ENCODE measurements at places on chromosomes 6 and 20. TPM values are rescaled to one million over a fixed set of nuclear protein-coding genes. Genes with fewer than 3 reads are reported as not detected.

DNA sequence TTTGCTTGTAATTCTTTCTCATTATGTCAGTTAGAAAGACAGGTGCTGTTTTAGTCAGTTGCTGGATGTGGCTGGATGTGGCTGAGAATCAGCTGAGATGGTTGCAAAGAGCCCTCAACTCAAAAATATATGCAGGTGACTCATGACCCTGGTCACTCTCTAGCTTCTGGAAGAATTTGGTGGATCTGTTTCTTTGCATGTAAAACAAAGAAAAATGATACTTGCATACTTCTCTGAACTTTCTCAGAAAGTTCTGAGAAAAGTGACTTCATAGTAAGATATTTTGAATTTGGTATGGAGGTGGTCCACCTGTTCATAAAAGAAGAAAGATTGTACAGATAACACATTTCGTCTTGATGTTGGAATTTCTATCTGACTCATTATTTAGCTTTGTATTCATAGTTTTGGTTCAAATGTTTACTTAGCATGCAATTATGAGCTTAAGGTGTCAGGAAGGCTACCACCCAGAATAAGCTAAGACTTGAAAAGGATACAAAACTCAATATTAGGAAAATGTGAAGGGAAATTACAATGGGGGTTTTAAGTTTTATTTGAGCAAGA is 163.2 kb upstream of the OLIG3 start:
- DNase-seq, result no peak

ADGRF5 gene
- total RNA-seq, result not detected

DNA sequence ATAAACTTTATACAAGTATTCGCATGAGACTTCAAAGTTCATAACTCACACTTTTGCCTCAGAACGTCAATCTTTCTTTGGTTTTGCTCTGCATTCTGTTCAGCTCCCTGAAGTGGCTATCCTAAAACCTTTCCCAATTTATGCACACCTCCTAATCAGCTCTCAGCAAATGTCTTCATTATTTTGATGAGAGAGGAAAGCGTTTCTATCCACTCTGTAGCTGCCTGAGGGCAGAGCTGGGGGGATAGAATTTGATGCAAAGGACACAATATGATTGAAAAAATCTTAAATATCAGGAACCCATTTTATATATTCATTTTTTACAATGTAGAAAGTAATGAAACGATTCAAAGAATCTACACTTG is 66.8 kb downstream of the MOXD1 start:
- DNase-seq, result no peak

DNA sequence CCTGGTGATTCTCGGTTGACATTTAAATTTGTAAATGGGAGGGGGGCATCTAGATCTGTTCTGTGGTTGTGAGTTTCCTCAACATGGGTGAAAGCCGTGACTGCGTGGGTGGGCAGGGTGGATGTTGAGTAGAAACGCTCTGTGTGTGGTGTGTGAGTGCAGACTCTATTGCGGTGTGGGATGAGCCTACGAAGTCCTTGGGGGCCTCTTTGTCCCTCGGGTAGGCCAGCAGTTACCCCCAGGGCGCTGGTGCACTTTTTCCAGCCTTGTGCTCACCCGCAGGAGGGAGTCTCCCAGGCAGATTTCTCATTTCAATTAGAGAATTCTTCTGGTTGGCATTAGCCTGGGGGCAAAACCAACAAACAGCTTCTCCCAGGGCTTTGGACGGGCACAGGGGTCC is 10.6 kb downstream of the TOX2 start:
- DNase-seq, result no peak

DNA sequence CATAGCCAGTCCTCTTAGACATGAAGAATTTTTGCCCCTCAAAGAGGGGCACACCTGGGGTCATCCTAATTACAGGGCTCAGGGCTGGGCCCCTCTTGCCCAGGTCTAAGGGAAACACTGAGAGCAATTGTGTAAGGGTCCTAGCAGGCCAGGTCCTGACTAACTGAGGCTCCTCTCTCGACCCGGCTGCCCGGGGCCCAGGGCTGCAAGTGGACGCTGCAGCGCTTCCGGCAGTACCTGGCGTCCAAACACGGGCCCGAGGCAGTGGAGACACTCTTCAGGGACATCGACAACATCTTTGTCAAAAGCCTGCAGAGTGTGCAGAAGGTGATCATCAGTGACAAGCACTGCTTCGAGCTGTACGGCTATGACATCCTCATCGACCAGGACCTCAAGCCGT is 17.4 kb downstream of the PDRG1 start:
- DNase-seq, result no peak

CST4 gene
- total RNA-seq, result not detected

- DNase-seq, result no peak
These were observed 142.3 kb downstream of the TFAP2A start for GRCh38 chr6:10272591-10272990.

DNA sequence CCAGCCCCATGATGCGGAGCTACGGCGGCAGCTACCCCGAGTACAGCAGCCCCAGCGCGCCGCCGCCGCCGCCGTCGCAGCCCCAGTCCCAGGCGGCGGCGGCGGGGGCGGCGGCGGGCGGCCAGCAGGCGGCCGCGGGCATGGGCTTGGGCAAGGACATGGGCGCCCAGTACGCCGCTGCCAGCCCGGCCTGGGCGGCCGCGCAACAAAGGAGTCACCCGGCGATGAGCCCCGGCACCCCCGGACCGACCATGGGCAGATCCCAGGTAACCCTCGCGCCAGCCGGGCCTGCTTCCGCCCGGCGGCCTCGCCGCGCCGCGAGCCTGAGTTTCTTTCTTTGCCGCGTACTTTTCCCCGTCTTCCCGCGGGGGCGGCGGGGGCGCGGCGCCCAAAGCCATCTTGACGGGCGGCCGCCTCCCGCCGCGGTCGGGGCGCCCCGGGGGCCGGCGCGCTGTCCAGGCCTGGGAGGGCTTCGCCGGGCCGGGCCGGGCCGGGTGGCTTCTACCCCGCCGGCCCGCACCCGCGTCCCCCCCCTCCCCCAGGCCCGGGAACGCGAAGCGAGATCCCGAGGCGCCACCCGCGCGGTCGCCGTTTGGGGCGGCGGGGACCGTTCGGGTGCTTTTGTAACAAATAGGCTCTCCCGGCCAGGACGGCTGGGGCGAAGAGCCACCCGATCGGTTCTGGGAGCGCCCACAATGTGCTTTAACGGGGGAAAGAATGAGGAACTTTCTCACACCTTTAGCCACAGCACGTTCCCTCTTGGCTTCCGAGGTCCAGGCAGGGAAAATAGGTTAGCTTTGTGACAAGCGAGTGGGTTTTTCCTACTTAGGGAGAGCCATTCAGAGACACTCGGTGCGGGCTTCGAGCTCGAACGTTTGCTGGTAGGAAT is 2.3 kb downstream of the ARID1B start:
- peak; percentile 50 for DNase-seq

DNA sequence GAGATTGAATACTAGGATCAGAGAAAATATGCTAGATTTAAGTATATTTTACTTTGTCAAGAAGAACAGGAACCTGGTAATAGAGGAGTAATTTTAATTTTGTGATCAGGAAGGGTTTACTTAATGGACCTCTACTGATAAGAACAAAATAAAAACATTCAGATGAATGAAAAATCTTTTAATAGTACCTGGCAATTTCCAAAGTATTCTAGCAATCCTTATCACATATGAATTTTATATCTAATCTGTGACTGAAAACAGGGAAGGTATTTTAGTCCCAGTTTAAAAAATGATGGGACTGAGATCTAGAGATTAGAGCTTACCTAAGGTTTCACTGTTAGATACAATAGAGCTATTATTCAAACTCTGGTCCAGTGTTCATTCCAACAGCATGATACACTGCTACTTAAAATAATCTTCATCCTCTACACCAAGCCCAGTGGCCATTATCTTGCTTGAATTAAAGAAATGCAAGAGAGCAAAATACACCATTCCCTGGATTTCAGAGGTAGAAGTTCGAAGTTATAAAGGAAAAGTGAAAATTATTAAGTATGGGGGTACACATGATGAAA is 13.5 kb downstream of the SLC17A5 start:
- DNase-seq, result no peak

HLA-DMA gene
- 3.5 TPM for total RNA-seq

SLC44A4 gene
- 3.7 TPM for total RNA-seq

PACRG gene
- 1.7 TPM for total RNA-seq
